ENCODE measurements at places on chromosomes 1 and 21.

- no peak for DNase-seq
These were observed 48.5 kb downstream of the NR5A2 start for GRCh38 chr1:200075938-200076546.

DNA sequence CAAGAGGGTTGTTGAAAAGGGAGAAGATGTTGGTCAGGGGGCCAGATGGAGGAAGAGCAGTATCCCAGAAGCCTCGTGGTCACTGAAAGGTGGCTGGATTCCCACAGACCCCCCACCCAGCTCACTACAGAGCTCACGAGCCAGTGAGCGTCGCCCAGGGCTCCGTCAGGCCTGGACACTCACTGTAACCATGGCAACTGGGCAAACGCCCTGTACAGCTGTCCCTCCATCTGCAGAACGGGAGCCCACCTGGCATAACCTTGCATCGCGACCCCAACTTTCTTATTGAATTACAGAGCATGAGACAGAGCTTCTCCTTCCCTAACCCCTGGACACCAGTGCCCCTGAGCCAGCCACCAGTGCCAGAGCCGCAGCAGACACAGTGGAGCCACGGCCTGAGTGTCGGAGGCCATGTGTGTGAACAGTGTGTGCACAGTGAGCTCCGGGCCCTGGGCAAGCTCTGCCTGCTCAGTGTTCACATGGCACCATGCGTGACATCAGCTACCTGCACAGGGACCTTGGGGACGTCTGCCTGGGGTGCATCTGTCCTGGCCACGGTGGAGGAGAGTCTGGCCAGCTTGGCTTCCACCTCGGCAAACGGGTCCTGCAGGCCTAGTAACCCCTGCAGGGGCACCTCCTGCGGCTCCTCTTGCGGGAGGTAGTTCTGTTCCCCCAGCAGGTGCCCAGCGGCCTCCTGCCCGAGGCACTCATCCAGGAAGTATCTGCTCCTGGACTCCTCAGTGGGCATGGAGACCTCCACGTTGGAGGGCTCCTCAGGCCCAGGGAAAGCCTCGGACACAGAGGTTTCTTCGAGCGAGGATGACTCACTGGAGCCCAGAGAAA is 25.9 kb upstream of the DDOST start:
- no peak for DNase-seq

DNA sequence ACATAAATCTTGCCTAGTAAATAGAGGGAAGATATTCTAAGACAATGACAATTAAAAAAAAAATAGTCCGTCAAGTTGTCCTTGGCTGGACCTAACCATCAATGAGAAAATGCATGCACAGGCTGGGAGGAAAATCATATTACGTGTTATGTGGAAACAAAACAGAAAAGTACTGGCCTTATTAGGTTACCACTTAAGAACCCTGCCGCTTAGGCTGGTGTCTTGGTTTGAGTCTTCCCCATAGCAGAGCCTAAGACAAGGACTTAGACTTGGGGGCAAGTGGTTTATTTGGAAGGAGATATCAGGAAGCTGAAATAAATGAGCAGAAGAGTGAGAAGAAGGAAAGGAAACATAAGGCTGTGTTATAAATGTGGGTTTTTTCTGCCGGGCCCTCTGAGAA is 186.4 kb downstream of the MRPL39 start:
- DNase-seq, result no peak

DNA sequence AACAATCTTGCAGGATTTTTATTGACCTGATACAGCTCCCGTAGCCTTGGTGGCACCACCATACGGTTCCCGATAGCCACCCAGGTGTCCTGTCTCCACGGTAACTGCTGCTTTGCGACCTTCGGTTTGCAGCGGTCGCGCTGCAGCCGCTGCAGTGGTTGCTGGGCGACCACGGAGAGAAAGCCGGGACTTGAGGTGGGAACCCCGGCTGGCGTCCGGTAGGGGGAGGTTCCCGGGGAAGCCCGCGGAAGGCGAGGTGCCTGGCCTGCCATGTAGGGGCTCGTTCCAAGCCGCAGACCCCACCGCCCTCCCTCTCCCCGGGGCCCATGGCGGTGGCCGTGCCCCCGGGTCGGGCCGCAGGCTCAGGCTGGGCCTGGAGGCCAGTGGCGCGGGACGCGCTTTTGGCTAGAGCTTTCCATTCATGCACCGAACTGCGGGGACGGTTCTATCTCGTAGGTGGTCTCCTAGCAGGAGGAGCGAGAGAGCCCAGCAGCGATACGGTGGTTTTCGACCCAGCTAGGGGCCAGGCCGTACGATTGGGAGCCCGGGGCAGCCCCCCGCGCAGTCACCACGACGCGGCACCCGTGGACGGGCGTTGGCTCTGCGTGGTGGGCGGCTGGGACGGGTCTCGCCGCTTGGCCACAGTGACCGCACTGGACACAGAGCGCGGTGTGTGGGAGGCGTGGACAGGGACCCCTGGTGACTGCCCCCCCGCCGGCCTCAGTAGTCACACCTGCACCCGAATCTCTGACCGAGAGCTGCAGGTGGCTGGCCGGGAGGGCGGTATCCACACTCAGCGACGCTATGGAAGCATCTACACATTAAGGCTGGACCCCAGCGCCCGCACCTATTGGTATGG is at the start of gene KLHDC9:
Gene KLHDC9, plus strand, starts transcription at position 152 of the 859 bp plus-strand sequence. Its CDS starts 175 bp downstream, at position 327.
- DNase-seq, result peak; percentile 79

DNA sequence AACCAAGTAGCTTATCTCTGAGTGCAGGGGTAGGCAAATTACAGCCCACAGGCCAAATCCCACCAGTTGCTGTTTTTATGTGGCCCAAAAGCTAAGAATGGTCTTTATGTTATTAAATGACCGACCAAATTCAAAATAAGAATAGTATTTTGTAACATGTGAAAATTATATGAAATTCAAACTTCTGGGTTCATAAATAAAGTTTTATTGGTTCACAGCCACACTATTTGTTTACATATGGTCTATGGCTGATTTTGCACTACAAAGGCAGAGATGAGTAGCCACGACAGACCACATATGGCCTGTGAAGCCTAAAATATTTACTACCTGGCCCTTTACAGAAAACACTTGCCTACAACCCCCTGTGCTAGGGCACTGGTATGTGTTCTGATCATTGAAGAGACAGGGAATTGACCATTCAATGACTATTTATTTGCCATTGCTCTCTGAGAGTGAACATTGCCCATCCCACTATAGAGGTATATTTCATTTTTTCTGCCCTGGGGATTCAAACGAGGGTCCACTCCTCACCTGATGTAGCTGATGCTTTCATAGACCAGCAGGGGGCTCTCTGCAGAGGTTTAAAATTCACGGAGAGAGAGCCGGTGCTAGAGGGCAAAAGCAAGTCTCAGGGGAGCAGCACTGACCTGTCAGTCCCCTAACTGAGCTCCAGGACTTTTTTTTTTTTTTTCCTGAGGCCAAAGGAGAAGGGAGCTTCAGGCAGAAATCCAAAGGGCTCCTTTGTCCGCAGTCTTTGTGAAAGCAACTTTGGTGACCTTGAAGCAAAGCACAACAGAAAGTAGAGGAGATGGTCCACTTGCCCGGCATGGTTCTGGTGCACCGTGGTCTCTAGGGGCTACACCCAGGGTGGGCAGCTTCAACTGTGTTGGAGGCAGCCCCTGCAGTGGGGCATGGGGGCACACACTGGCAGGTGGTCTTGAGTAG is 7.3 kb upstream of the GNL2 start:
- DNase-seq, result peak; percentile 36

DNA sequence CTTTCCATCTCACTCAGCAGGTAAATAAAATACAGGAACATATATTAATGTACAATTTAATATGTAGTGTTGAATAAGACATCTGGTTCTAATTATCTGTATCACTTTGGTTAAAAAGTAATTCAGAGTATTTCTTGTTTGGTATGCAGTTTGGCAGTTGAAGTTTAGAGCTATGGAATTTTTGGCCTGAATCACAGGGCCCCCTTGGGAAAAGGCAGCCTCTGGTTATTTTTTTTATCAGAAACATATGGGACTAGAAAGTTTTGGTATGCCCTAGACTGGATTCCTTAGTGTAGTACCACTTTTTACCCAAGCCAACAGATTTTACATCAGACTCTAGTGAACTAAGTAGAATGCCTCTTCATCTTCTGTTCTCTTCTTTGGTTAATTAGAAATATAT is 26.4 kb downstream of the CNST start:
- no peak for DNase-seq

DNA sequence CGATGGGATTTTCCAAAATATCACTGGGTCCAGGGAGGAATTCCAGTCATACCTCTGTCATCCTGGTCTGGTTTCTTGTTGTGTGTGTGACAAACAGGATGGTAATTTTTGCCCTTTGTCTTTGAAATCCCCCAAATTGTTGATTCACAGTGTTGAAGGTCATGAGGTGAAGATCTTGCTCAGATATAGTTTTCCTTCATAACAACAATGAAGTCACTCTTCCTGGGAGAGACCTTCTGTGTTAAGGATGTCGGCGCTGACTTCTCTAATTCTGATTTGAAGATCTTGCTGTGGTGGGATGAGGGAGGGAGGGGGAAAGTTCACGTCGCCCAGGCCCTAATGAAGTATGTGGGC is 32.2 kb upstream of the MPZL1 start:
- DNase-seq, result no peak

- no peak for DNase-seq
These were observed 107.8 kb downstream of the DISC1 start for GRCh38 chr1:231734417-231734816.

DNA sequence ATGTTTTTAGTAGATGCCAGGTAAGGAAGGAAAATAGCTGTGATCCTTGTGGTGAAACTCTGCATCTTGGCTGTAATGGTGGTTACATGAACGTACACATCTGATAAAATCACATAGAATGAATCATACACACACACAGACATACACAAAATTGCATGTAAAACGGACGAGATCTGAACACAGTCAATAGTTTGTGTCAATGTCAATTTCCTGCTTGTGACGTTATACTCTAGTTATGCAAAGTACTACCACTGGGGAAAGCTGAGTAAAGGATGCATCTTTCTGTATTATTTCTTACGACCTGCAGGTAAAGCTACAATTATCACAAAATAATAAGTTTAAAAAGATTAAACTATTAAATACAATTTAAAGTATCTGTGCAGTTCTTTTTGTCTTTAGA is 493.7 kb upstream of the ZP4 start:
- no peak for DNase-seq

DNA sequence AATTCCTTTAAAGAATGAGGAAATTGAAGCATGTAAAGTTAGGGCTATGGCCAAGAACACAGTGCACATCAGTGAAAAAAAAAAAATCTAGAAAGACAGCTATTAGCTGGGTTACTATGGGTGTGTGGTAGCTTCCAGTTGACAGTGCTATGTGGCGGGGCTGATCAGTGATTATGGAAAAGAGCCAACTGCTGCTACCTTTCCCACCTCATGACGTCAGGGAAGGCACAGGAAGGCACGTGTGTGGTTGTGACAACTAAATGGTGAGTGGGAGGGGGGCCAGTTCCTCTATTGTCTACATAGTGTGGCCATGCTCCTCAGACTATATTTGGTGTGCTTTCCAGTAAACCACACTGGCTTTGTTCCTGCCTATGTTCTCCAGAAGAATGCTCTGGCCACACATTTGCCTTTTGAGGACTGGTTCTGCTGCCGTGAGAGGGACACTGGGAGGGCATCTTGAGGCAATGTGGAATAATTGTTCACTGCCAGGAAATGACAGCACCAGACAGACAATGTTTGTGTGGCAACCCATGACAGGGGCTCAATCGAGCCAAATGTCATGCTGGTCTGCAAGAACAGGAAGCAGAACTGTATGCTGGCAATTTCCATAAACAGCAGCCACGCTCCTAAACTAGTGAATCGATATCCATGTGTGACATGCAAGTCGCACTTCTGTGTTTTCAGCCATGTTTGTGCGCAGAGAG is 3.0 kb upstream of the SDE2 start:
- DNase-seq, result peak; percentile 88

GRCh38 chr21:44487831-44488230 is 32.5 kb downstream of the LRRC3 start:
- peak; percentile 34 for DNase-seq

GRCh38 chr1:39666772-39667171 is 5.1 kb downstream of the NT5C1A start:
- no peak for DNase-seq

GRCh38 chr1:108077991-108078390 is 113.0 kb upstream of the VAV3 start:
- peak; percentile 31 for DNase-seq

DNA sequence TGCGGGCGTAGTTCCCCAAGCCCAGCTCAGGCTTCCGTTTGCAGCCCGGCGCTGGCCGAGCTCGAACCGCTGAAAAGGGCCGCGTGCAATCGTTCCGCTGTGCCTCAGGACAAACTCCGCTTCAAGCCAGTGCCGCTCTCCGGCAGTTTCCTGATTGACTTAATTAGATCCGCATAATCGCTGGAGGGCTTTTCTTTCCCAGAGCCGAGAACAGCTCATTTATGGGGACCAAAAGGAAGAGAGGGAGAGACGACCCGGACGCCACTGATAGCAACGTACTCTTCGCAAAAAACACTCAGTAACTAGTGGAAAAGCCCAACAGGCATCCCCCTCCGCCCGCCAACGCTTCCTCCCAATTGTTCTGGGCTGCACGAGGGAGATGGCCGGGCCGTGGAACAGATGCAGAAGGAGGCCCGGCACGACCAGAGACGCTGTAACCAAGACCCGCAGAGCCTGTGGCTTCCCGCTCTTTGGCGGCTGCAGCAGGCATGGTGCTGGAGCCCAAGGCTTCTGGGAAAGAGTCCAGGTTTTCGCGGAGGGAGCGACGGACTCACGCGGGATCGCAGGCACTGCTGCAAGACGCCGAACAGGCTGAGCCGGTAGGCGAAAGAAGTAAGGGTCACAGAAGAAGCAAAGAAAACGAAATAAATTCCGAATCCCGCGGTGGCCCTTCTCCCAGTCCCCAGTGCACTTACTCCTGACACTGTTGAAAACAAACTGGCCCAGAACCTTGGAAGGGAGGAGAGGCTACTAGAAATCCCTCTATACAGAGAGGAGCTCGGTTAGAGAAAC is 3.6 kb upstream of the FOXD2 start:
- DNase-seq, result no peak

DNA sequence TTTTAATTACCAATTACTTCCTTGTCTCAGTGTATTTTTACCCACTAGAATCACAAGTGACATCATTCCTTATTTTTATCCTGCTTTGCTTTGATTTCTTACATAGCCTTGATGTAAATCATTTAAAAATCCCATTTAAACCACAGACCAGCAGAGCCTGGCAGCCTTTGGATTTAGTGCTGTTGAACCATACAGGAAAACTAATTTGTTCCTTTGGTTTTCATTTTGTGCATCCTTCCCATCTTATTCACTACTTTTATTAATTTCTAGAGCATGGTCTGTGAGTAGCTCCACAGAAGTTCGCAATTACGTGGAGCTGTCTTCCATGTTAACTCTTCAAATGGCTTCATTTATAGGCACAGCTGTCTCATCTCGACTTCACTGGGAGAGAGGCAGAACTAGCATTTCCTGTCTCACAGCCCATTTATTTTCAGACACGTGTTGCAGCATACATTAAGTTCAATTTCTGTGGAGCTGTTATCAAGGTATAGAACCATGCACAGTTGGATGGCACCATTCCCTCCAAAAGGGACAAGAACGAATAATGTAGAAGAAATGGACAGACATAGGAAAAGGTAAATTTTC is 235.3 kb downstream of the MRPL39 start:
- DNase-seq, result no peak

DNA sequence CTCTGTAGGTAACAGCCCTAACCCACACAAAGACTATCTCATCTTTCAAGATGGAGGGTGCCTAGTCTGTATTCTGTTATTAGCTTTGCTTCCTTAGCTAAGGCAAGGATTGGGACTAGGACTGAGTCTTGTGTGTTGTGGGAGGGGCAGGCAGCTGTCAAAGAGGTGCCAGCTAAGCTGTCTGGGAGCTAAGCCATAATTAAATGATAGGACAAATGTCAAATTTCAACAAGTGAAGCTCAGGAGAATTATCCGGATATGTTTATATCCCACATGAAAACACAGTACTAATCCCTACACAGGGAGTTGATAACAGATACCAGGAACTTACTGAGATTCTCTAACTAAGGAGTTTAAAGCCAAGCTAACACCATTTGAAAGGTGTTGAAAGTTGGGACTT is 70.5 kb upstream of the NGF start:
- no peak for DNase-seq

Measured in CD4-positive, alpha-beta T cell treated with Interleukin-1 beta for 1 hour (primary cell).